CD4-positive, alpha-beta T cell treated with Interleukin-6 for 4 hours (primary cell): ENCODE measurements at places on chromosomes 4 and X.

- no peak for DNase-seq
Observed at GRCh38 chrX:3142259-3143042, 101.2 kb downstream of the ARSF start.

- DNase-seq: no peak
Observed at GRCh38 chr4:99438405-99438780, 3.3 kb upstream of the ADH7 start.

DNA sequence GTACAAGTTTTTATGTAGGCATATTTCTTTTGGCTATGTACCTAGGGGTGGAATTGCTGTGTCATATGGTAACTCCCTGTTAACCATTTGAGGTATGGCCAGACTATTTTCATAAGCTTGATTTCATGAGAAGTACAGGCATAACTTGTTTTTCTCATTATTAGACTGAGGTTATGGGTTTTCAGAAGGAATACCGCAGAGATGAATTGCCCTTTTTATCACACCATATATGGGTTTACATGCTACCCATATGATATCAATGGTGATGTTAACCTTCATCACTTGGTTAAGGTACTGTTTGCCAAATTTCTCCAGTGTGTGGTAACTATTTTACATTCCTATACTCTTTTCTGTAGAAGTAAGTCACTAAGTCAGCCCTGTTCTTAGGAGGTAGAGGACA lies 23.5 kb downstream of the RAB40A start:
- DNase-seq: no peak

DNA sequence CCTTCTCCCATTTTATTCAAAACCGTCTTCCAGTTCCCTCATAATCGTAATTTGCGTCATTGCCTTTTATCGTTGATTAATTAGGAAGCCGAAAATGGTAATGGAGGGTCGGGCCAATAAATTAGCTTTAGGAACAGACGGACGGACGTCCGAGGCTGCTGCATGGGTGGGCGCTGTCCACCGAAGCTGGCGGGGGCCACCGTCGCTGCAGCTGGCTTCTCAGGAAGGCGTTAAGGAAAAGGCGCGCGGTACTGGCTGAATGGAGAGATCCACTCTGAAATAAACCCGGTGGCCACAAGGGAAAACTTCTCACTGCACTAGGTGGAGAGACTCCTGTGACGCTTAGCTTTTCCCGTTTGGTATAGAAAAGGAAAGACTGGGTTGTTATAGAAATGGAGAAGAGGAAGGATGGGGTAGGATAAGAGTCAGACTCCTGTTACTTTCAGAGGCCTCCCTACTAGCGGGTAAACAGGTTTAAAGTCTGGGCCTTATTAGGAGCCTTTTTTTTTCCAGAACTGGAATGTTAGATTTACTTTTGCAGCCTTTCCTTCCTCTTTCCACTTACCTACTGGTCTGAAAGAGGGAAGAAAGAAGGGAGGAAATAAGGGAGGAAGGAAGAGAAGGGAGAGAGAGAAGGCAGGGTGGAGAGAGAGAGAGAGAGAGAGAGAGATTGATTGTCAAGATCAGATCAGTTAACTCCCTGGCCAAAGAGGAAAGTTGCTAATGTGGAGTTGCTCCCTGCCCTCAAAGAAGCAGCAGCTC lies 11.3 kb upstream of the PRDM8 start:
- no peak for DNase-seq

GRCh38 chr4:48445704-48446103 lies 37.4 kb upstream of the SLC10A4 start:
- no peak for DNase-seq

DNA sequence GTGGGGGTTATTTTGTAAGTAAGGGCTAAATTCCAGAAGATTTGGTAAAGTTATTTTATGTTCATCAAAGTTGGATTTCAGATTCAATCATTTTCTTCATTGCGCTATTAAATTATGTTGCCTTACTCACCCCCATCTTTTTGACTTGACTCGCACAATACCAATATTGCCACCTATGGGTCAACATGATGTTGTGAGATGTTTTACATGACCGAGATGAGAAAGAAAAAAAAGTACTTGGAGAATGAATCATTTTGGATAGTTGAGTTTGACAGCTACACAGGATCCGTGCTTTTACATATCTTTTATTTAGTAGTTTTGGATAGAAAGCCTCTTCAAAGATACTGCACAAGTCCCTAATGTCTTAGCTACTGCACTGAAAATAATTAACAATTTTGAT lies 224.2 kb upstream of the EMCN start:
- no peak for DNase-seq

- DNase-seq: peak; percentile 93
Observed at GRCh38 chrX:30889147-30890140, at the start of gene TAB3. Gene TAB3, minus strand, starts transcription at chrX:30889254. Its CDS starts 29,666 bp downstream, at chrX:30859588.

- DNase-seq: peak; percentile 66
Observed at GRCh38 chr4:1309261-1310010, 19.7 kb downstream of the MAEA start.

- no peak for DNase-seq
Observed at GRCh38 chrX:2682565-2683177, 8.4 kb upstream of the CD99 start.

DNA sequence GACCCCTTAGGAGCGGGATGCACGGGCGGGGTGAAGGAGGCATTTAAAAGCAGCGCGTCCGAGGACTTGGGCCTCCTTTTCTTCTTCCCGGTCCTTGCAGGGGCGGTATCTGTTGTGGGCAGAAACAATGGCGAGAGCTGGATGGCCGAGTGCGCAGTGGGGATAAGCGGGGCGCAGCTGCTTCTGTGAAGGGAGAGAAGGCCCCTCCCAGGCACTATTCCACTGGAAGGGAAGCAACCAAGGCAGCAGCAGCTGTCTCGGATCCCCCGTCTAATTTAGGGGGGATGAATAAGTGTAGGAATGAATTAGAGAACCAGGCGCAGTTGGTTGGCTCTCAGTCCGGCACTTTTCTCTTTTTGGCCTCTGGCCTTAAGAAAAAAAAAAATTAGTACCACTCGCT lies 995 bp downstream of the SMARCA5 start:
- DNase-seq: peak; percentile 3

GRCh38 chr4:169745291-169745690 lies 12.5 kb downstream of the HPF1 start:
- DNase-seq: no peak

DNA sequence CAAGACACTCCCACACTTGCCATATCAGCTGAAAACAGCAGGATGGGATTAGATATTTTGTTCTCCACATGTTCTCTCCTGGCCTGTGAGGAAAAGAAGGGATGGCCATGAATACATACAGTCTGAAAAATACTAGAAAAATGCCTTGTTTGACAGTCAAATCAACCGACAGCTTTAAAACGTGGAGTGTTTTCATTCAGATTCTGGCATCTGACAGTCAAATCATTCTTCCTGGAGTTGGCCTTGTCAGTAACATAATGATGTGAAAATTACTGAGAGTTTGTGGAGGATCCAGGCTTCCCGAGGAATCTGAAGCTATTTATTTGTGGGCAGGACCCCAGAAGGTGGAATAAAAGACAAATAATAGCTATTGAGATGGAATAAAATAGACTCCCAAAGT lies 188.2 kb downstream of the LDB2 start:
- no peak for DNase-seq

- DNase-seq: no peak
Observed at GRCh38 chrX:155662282-155662681, 49.5 kb upstream of the TMLHE start.

- DNase-seq: no peak
Observed at GRCh38 chr4:138816875-138817274, 198.7 kb upstream of the NOCT start.

- no peak for DNase-seq
Observed at GRCh38 chr4:171017593-171017992, 795.6 kb upstream of the GALNTL6 start.

DNA sequence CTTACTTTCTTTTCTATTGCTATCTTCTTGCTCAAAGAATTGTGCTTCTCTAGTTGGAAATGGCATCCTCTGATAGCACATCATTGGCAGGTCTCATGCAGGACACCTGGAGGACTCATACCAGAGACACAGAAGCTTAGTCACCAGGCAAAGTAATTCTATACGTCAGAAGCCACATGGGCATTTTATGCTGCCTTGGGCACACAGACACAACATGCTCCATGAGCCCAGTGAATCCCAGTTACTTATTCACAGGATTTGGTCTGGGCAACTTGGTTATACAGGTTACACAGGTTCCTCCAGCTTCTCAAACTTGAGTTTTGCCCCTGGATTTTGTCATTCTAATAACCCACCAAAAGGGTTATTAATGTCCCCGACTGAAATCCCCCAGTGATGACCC lies 7.1 kb downstream of the RASSF6 start:
- DNase-seq: no peak

DNA sequence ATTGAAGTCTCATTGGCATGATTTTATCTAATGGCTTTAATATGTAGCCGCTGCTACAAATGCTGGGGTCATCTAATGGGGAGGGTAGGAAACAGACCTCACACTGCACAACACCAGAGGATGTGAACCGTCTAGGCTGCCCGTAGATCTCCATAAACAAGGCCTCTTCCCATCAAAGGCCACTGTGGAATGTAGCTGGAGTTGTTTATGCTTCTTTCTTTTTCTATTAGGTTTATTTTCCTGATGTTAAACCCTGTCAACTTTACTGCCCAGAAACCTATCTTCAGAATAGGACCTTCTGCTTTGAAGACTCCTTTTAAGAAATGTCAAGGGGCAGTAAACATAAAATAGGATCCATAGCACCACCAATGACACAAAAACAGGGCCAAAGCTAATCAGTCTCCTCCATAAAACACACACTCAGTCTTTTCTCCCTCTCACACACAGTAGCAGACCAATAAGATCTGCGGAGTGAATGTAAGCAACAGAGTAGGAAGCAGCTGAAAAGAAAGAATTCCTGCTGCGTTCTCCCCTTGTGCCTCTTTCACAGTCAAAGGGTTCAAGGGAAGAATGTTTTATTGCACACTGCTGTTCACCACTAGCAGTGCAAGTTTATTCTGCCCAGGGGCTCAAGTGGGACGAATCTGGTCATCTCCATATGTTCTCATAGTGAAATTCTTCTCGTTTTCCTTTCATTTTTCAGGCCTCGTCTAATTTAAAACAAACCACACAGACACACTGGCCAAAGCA lies 72.2 kb downstream of the MAML3 start:
- DNase-seq: no peak

DNA sequence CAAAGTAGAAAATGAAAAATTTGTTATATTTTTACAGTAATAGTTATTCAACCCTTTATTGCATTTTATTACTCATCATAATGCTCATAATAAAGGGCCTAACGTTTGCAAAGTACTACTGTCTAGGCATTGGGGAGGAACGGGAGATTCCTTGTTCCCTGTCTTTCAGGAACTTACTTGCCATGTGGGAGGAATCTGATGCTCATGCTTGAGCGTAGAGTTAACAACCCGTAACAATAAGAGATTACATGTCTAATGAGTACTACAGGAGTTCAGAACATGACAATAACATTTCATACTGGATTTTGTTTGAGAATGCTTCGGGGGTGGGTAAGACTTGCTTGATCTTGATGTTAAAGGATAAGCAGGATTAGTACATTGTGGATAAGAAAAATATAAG lies 2.9 kb downstream of the CCSER1 start:
- no peak for DNase-seq

- no peak for DNase-seq
Observed at GRCh38 chrX:132330156-132330729, 111.0 kb upstream of the RAP2C start.

GRCh38 chrX:77945910-77946545 lies 23.4 kb downstream of the PGAM4 start:
- DNase-seq: no peak

DNA sequence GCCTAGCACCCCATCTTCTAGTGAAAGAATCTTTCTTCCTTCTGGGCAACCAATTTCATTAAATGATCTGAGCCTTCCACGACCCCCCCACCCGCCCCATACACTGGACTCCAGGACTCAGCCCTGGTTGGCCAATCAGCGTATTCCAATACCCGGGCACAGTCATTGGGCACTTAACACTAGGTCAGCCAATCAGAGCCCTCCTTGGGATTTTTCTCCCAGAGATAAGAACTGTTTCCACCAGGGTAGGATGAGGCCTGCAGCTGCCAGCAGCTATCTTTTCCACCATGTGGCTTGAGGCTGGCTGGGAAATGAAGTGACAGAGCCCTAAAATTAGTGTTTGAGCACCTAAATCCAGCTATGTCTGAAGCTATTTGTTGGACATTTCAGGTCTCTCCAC lies 418.8 kb downstream of the BCOR start:
- DNase-seq: no peak

DNA sequence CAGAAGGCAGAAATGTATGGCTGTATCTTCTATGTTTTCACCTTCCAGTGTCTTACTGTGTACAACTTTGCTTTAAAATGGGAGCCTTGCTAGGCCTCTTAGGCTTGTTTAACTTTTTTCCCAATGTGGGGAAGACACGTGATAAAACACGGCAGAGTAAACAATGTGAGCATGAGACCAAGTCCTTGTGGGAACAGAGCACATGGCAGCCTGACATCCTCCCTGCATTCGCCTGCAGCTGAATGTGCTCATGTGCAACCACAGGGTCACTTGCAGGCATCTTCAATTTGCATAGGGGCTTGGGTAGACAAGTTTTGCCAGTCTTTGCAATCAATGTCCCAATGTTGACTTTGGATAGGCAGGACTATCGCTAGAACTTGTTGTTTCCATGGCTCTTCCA lies 91.8 kb downstream of the CCNG2 start:
- DNase-seq: no peak

DNA sequence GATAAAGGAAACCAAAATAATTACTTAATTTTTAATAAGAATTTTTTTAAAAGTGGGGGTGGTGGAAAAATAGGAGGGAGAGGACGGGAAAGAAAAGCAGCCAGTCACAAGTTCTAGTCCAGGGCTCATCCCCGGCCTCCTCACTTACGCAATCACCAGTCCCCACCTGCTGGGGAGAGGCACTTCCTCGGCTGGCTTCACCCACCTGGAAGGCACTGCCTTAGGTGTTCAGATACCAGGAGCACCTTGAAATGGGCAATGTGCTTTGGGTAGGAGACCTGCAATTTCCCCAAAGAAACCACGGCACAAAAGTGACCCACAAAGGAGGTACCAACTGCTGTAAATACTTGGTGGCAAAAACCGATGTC lies 23.8 kb downstream of the AFAP1 start:
- DNase-seq: no peak

DNA sequence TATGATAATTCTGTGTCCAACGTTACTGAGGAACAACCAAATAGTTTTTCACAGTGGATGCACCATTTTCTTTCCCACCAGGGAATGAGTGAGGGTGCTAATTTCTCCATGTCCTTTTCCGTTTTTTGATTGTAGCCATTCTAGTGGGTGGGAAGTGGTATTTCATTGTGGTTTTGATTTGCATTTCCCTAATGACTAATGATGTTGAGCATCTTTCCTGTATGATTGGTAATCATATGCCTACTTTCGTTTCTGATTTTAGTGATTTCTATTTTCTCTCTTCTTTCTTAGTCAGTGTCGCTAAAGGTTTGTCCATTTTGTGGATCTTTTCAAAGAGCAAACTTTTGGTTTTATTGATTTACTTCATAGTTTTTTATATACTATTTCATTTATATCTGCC lies 32.1 kb upstream of the TEX13D start:
- no peak for DNase-seq
